ENCODE measurements at places on chromosomes 11 and 22.

- no peaks in the 10 kb centered on the region for H3K4me1 ChIP-seq
- no peak overlapping the region for H3K4me3 ChIP-seq
- DNase-seq: no peak
- no peak overlapping the region for H3K27ac ChIP-seq
- H3K27me3 ChIP-seq: no peaks in the 10 kb centered on the region
Observed at GRCh38 chr11:117855186-117855845, 21.1 kb downstream of the FXYD6 start.

DNA sequence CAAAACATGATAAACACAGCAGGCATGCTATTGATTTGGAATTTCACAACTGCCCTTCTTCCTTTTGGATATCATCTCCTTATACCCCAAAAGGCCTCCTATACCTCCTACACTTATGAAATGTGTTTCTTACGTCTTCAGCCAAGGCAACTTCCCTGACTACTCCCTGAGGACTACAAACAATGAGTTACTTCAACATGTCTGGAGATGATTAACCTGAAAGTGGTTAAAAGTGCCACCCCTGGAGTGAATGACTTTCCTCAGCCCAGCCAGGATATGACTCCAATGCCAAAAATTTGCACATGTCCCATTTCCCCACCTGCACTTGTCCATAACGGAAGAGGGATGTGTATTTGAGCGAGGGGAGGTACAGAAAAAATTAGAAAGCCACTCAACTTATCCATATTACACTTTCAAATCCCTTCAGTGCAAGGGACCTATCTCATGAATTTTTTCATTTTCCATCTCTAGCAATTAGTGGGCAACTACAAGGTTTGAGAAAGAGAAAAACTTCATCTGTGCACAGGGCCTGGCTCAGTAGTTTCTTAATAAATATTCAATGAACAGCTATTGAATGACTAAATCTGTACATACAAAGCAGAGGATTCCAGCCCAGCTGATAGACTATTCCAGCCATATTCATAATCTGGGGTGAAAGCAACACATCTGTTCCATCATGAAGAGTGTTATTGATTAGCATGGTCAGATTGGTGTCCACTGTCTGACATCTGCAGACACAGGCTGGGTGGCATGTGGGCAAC is 36.8 kb downstream of the KIRREL3 start:
- no peaks in the 10 kb centered on the region for H3K36me3 ChIP-seq
- H3K4me1 ChIP-seq: no peaks in the 10 kb centered on the region
- DNase-seq: no peak
- H3K4me3 ChIP-seq: no peak overlapping the region
- H3K27me3 ChIP-seq: no peaks in the 10 kb centered on the region

DNA sequence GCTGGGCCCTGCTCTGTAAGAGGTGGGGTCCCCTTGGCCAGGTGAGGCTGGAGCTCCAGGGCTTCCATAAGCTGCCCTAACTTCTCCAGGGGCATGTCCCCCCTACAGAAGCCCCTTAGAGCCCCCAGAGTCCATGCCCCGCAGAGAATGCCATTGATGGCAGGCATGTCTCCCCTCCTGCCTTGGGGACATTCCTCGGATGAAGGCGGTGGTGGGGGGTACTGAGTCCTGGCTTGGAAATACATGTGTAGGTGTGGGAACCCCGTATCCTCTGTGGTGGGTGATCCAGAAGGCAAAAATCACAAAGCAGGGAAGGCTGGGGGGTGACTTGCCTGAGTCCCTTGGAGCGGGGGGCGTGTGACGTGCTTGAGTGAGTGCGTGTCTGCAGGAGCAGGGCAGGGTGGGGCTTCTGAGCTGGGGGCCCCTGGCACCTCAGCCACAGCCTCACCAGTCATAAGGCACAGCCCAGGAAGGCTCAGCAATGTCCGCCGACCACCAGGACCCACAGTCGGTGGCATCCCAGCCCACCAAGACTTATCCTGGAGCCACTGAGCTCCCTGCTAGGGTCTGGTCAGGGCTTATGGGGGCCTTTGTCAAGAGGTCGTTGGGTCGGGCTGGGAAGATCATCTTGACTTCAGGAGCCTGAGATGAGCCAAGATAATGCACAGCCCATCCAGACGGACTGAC is 69.8 kb upstream of the KCNQ1OT1 start:
- no peaks in the 10 kb centered on the region for H3K27me3 ChIP-seq
- H3K4me3 ChIP-seq: no peak overlapping the region
- H3K4me1 ChIP-seq: peaks cover 2% of the 10 kb centered on the region

DNA sequence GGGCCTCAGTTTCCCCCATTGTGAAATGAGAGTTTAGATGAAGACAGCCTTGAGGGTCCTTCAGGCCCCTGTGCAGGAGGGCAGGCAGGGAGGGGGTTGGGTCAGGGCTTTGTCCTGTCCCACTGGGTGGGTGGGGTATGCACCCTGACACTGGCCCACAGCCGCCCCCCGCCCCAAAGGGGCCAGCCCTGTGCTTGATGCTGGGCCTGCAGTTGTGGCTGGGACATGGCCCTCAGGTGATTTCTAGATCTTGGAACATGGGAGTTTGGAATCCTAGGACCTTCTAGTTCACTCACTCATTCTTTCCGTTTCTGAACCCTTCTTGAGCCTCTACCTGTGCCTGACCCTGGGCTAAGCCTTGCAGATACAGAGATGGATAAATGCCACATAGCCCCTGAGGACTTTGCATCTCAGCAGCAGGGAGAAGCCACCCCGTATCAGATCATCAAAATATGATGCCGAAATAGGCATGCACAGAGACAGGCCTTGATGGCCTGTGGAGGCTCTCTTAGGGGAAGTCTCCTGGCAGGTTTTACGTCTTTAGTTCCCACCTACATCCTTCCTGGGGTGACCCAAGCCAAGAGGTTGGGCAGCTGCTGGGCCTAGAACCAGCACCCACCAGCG is 76.0 kb downstream of the FBLN1 start:
- H3K4me3 ChIP-seq: no peak overlapping the region
- H3K27me3 ChIP-seq: peaks cover 1% of the 10 kb centered on the region
- no peak for DNase-seq
- H3K27ac ChIP-seq: no peak overlapping the region
- no peaks in the 10 kb centered on the region for H3K36me3 ChIP-seq

DNA sequence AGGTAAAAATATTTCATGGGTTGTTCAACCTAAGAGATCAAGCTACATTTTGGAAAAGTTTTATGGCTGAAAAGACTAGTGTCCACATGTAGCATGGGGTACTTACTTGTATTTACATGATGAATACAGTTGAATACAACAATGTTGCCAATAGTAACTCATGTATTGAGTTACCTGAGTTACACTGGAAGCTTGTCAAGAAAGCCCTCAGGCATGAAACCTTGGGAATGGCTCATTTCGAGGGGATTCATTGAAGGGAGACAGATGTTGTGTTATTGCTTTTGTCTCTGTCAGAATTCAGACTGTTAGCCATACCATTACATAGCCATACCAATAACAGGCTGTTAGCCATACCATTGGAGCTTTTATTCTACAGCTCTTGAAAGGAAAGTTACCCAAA is 9.2 kb downstream of the OR51F2 start:
- no peak overlapping the region for H3K4me3 ChIP-seq
- H3K4me1 ChIP-seq: no peaks in the 10 kb centered on the region
- DNase-seq: no peak

DNA sequence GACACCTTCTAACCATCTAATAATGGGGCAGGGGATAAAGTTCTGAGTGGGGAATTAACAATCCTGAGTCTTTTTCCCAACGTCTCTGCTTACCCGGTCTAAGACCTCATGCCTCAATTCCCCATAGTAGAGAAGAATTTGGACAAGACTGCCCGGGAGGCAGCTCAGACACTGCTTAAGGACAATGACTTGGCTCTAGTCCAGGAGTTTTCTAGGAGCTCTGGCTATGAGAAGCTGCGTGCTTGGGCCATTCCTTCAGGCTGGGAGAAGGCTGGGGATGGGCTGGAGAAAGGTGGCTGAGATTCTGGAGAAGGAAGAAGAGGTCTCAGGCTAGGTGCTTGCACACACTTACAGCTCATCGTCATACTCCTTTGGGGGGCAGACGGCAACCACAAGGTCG is 19.8 kb upstream of the ABCC8 start:
- H3K27me3 ChIP-seq: peaks cover 8% of the 10 kb centered on the region
- H3K4me3 ChIP-seq: no peak overlapping the region
- no peak overlapping the region for H3K27ac ChIP-seq
- no peaks in the 10 kb centered on the region for H3K36me3 ChIP-seq
- DNase-seq: no peak

GRCh38 chr11:118996926-118997626 is 862 bp upstream of the CENATAC start:
- no peak for DNase-seq
- no peaks in the 10 kb centered on the region for H3K27me3 ChIP-seq
- H3K36me3 ChIP-seq: peaks cover 31% of the 10 kb centered on the region
- peak overlapping the region; percentile 78 for H3K4me3 ChIP-seq
- peaks cover 11% of the 10 kb centered on the region for H3K4me1 ChIP-seq

DNA sequence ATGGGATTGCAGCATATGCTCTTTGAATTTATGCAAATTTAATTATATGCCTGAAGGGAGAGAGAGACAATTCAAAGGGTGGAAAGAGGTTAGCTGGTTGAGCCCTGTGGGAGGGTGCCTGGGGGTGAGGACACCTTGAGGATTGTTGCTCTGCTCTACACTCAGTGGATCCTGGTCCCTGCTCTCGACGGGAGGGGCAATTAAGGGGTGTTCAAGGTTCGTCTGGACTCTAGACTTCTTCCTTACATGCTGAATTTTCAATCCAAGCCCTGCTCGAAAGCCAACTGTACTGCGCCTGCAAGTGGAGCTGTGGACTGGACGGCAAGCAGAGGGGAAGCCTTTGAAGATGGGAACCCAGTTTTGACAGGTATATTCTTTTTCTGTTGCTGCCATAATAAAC is 15.5 kb upstream of the OR5M11 start:
- H3K27me3 ChIP-seq: no peaks in the 10 kb centered on the region
- H3K4me3 ChIP-seq: no peak overlapping the region
- H3K27ac ChIP-seq: no peak overlapping the region
- H3K4me1 ChIP-seq: no peaks in the 10 kb centered on the region

- H3K36me3 ChIP-seq: peaks cover 12% of the 10 kb centered on the region
- H3K27me3 ChIP-seq: no peaks in the 10 kb centered on the region
- no peak overlapping the region for H3K27ac ChIP-seq
Observed at GRCh38 chr11:34750692-34751405, 130.0 kb downstream of the EHF start.

DNA sequence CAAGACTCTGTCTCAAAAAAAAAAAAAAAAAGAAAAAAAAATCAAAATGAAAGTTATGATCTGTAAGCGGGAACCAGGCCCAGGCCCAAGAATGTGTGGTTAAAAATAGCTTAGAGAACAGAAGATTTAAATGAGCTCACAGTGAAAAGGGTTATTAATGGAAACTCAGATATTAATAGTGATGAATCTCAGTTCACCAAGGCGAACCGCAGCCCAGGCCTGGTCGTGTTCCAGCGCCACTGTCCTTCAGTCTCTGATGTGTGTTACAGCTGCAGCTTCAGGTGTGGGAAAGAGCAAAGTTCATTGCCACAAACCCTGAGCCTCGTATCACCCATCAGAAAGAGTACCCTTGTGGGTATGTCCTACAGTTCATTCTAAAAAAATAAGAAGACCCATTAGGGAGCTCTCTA is 107.1 kb downstream of the GAB2 start:
- H3K4me1 ChIP-seq: peaks cover 5% of the 10 kb centered on the region
- no peak overlapping the region for H3K27ac ChIP-seq
- no peak overlapping the region for H3K4me3 ChIP-seq
- no peaks in the 10 kb centered on the region for H3K27me3 ChIP-seq

- no peak for DNase-seq
- H3K27me3 ChIP-seq: peaks cover 19% of the 10 kb centered on the region
- H3K36me3 ChIP-seq: no peaks in the 10 kb centered on the region
- H3K4me3 ChIP-seq: no peak overlapping the region
Observed at GRCh38 chr22:23072911-23073491, 2.7 kb downstream of the GNAZ start.

DNA sequence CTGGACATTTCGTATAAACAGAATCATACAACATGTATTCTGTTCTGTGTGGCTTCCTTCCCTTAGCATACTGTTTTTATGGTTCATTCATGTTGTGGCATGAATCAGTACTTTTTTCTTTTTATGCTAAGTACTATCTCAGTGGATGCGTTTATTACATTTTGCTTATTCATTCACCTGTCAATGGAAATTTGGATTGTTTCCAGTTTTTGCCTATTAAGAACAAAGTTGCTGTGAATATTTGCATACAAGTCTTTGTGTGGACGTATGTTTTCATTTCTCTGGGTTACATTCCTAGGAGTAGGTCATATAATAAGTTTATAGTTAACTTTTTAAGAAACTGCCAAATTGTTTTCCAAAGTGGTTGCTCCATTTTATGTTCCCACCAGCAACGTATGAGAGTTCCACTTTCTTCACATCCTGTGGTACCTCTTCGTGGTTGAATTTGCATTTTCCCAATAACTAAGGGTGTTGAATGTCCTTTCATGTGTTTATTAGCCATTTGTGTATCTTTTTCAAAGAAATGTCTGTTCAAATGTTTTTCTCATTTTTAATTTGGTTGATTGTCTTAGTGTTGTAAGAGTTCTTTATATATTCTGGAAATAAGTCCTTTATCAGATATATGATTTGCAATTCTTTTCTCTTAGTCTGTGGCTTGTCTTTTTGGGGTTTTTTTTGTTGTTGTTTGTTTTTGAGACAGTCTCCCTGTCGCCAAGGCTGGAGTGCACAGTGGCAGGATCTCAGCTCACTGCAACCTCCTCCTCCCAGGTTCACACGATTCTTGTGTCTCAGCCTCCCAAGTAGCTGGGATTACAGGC is 46.0 kb upstream of the MICAL2 start:
- peaks cover 3% of the 10 kb centered on the region for H3K27me3 ChIP-seq
- no peaks in the 10 kb centered on the region for H3K36me3 ChIP-seq
- H3K27ac ChIP-seq: no peak overlapping the region

DNA sequence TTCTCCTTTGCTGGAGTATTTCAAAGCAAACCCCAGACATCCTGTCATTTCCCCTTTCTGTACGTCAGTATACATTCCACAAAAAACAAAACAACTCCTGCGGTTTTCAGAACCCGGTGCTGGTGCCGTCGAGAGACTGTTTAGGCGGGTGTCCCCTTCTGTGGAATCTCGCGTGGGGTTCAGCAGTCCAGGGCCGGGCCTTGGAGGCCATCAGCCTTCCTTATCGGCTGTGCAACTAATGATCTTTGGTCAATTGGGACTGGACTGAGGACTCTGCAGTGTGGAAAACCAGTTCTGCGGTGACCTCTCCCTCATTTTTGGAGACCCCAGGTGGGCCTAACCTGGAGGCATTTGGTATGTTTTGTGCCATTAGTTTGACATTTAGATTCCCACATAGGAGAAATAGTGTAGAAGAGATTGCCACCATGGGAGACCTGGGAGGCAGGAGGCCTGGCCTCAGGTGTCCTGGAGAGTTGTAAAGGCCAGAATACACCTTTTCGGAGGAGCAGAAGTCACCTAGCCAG is 84.4 kb downstream of the TBC1D22A start:
- no peaks in the 10 kb centered on the region for H3K4me1 ChIP-seq
- H3K36me3 ChIP-seq: peaks cover 15% of the 10 kb centered on the region
- DNase-seq: no peak
- H3K27me3 ChIP-seq: no peaks in the 10 kb centered on the region
- no peak overlapping the region for H3K27ac ChIP-seq

- no peaks in the 10 kb centered on the region for H3K36me3 ChIP-seq
- DNase-seq: no peak
- peaks cover 14% of the 10 kb centered on the region for H3K4me1 ChIP-seq
- H3K4me3 ChIP-seq: no peak overlapping the region
Observed at GRCh38 chr11:93063086-93063485, 93.6 kb downstream of the MTNR1B start.
